Glomerular endothelial cell (primary cell): ENCODE measurements at places on chromosomes 2 and 18. TPM values are rescaled to one million over a fixed set of nuclear protein-coding genes. Genes with fewer than 3 reads are reported as not detected.

The SNORC gene
- 0.39 and 2.1 TPM in 2 replicates for total RNA-seq

The SMAD7 gene
- 4.7 and 14.7 TPM in 2 replicates for total RNA-seq

GRCh38 chr2:205563646-205564045, 118.7 kb upstream of the NRP2 start:
- no peak for DNase-seq

DNA sequence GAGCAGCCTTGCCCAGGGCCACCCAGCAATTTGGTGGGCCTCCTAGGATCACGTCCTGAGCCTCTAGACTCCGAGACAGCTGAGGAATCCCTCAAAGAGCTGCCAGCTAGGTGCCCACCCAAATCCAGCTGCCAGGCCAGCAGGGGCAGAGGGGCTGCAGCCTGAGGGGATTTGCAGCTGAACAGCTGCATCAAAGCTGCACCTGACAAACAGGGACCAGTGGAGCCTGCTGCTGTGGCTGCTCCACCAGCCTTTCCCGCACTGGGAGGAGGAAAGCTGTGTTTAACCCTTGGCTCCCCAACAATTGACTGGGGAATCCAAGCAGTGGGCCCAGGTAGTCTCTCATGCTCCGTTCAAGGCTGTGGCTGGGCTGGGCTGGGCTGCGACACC, 8.2 kb downstream of the ADRA2B start:
- no peak for DNase-seq

The PRSS56 gene
- total RNA-seq, result not detected in 2 replicates
